ENCODE measurements at places on chromosomes 4 and X. TPM values are rescaled to one million over a fixed set of nuclear protein-coding genes. Genes with fewer than 3 reads are reported as not detected.

RENBP gene
- 7.5 TPM for total RNA-seq

GRCh38 chr4:112853662-112854256, 195.7 kb upstream of the ANK2 start:
- no peak for DNase-seq
- no peak overlapping the region for H3K27ac ChIP-seq

GRCh38 chr4:67750691-67751090, 3.5 kb downstream of the GNRHR start:
- H3K4me3 ChIP-seq: no peak overlapping the region
- H3K36me3 ChIP-seq: no peaks in the 10 kb centered on the region
- no peak overlapping the region for H3K27ac ChIP-seq

DNA sequence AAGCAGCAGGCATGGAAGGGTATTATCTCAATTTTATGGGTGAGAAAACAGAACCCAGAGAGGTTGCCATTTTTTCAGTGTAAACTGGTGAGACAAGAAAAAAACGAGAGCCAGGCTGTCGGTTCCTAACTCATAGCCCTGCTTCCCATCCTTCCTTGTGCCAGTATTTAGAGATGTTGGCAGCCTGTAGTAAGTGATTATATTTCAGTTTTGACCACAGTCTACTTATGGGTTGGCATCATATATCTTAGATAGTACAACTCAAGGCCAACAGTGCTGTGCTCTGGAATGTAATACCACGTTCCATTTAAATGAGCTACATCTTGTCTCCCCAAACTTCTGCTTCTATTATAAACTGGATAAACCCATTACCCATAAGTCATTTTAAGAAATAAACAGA, 40.8 kb downstream of the XK start:
- no peak overlapping the region for H3K4me3 ChIP-seq
- H3K4me1 ChIP-seq: no peaks in the 10 kb centered on the region
- DNase-seq: no peak
- no peaks in the 10 kb centered on the region for H3K36me3 ChIP-seq
- no peak overlapping the region for H3K27ac ChIP-seq

GRCh38 chr4:8589336-8589735, 3.2 kb upstream of the CPZ start:
- DNase-seq: no peak
- no peak overlapping the region for H3K27ac ChIP-seq
- peaks cover 17% of the 10 kb centered on the region for H3K27me3 ChIP-seq
- no peaks in the 10 kb centered on the region for H3K36me3 ChIP-seq
- H3K4me1 ChIP-seq: no peaks in the 10 kb centered on the region

GRCh38 chr4:48831532-48832030, 693 bp downstream of the OCIAD1 start:
- DNase-seq: no peak
- no peaks in the 10 kb centered on the region for H3K36me3 ChIP-seq
- peak overlapping the region; percentile 92 for H3K27ac ChIP-seq
- H3K4me1 ChIP-seq: peaks cover 3% of the 10 kb centered on the region
- peak overlapping the region; percentile 85 for H3K4me3 ChIP-seq

DNA sequence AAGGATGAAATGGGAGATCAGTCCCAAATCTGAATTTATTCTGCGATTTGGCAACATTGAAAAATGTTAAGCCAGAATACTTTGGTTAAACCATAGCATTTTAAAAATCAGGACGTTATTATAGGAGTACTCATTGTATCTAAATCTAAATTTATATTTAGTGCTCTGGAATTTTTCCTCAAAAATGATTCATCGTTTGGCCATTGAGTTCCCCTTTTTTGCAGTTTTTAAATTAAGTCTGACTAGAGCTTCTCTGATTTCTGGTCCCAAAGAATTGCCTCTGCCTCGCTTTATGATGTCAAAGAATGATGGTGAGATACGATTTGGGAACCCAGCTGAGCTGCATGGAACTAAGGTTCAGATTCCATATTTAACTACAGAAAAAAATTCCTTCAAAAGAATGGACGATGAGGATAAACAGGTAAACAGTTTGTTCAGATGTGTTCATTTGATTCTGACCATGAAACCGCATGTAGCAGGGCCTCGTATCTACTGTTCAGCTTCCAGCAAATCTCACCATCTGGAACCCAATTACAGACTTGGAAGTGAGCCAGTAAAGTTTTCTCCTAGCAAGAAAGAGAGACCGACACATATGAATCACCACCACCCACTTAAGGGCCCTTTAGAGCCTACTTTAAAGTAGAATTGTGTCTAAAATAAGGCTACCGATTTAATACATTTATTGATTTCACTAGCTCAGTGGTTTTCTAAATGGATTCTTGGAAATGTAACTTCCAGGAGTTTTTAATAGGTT, 75.6 kb downstream of the REPS2 start:
- H3K4me1 ChIP-seq: no peaks in the 10 kb centered on the region
- no peak for DNase-seq
- no peak overlapping the region for H3K4me3 ChIP-seq
- H3K27me3 ChIP-seq: no peaks in the 10 kb centered on the region

GRCh38 chrX:63754136-63754859, 30.7 kb downstream of the ARHGEF9 start:
- peaks cover 5% of the 10 kb centered on the region for H3K4me1 ChIP-seq
- peak overlapping the region; percentile 61 for H3K4me3 ChIP-seq
- H3K27me3 ChIP-seq: no peaks in the 10 kb centered on the region
- peak overlapping the region; percentile 58 for H3K27ac ChIP-seq
